ENCODE measurements at places on chromosomes 16 and 17. TPM values are rescaled to one million over a fixed set of nuclear protein-coding genes. Genes with fewer than 3 reads are reported as not detected.

The INCA1 gene
- total RNA-seq, result 1.3 TPM

The GP1BA gene
- total RNA-seq, result not detected

The RFWD3 gene
- total RNA-seq, result 22.1 TPM

The KRT36 gene
- total RNA-seq, result not detected

The VMO1 gene
- total RNA-seq, result 8.2 TPM

The CLEC18C gene
- not detected for total RNA-seq

The CDT1 gene
- 2.6 TPM for total RNA-seq

The PIMREG gene
- total RNA-seq, result 0.47 TPM

The DUXB gene
- total RNA-seq, result not detected

The TBC1D16 gene
- 97.9 TPM for total RNA-seq

The CXCL16 gene
- total RNA-seq, result 16.6 TPM

The CCDC144A gene
- total RNA-seq, result 2.8 TPM

The SCNN1G gene
- not detected for total RNA-seq

The DDX19B gene
- 35.8 TPM for total RNA-seq

The CUEDC1 gene
- 25.7 TPM for total RNA-seq

The MARVELD3 gene
- not detected for total RNA-seq

The TUBG2 gene
- total RNA-seq, result 16.5 TPM

The RUNDC3A gene
- total RNA-seq, result not detected

The CD300LB gene
- 1.0 TPM for total RNA-seq

The FOXC2 gene
- 0.25 TPM for total RNA-seq

The CHST4 gene
- 3.0 TPM for total RNA-seq

The OSGIN1 gene
- 12.1 TPM for total RNA-seq

The CNGB1 gene
- not detected for total RNA-seq

All from omental fat pad (tissue), 4 donors.